NCI-H2081 (cell line): ENCODE measurements at places on chromosomes 2 and 18.
A peak's percentile ranks its signal among the peaks of the same experiment; 100 is the strongest.

DNA sequence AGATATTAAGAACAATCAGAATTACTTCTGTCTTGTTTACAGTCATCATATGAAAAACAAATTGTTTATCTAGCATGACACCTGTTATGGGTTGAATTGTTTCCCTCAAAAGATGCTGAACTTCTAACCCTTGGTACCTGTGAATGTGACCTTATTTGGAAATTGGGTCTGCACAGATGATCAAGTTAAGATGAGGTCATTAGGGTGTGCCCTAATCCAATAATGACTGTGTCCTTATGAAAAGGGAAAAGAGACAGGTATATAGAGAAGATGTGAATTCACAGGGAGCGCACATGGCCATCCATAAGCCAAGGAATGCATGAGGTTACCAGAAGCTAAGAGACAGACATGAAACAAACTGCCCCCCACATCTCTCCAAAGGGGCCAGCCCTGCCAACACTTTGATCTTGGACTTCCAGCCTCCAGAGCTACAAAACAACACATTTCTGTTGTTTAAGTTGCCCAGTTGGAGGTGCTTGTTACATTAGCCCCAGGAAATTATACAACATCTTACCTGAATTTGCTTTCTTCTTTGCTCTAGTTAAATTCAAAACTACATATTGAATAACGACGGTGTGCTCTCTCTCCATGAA lies 2.3 kb upstream of the HPCAL1 start:
- no peak for DNase-seq

DNA sequence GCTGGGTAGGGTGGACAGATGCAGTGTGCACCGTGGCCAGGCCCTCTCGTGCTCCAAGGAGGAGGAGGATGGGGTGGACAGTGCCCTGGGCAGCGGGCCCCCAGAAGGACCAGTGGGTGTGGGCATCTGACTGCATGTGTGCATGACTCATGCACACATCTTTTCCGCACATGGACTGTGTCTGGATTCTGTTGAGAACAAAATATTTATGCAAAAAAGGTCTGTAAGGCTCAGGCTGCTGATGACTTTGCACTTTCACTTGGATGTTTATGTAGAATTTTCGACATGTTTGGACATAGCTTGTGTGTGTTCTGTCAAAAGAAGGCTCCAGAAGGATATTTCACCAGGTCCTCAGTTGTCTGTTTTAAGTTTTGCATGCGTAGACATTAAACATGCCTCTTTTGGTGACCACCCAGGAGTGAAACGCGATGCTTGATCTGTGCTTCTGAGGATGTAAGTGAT lies 45.6 kb downstream of the MTCL1 start:
- no peak for DNase-seq

DNA sequence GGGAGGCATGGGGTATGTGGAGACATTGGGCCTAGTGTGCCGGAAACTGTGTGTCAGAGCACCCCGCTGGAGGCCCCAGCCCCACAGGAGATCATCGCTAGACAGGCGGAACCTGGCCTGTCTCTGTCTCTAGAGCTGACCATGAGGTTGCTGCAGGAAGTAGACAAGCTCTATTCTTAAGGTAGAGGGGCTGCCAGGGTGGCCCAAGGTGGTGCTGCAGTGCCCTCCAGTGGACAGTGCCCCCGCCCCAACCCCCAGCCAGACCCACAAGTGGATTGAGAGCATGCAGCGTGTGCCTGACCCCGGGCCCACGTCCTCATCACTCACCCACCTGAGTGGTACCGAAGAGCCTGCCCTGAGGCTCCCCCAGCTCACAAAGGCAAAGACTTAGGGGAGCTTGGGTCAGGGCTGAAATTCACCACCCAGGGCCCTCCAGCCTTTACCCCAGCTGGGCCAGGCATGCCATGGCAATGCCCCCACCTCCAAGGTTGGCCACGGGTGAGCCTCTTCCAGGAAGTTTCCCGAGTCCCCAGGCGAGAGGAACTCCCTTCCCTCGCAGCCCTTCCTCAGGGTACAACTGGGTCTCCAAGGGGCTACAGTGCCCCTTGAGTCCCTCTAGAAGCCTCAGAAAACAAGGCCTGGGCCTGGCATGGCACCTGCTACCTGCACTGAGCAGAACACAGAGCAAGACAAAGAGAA lies 155.0 kb downstream of the TTC32 start:
- DNase-seq: peak; percentile 30

DNA sequence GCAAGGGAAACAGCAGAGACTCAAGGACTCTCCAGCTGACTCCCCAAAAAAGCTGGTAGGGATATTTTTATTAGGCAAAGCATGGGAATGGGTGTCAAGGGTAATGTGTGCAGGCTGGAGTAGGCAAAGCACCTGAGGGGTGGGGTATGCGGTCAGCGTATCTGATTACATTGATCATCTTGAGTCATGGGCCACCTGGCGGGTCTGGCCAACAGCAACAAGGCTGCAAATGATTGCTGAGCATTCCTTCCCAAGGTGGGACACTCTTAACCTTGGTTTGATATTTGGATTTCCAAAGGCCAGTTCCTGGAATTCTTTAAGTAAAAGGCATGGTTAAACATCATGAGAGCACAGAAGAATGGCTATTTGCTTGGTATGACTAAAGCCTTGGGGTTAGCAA lies 32.6 kb upstream of the CCBE1 start:
- no peak for DNase-seq

- no peak for DNase-seq
These were observed 55.1 kb upstream of the SIX3 start for GRCh38 chr2:44886414-44886813.

GRCh38 chr2:3535794-3536681 lies 16.7 kb upstream of the ADI1 start:
- DNase-seq: no peak

GRCh38 chr2:15799432-15799827 lies 140.9 kb upstream of the MYCN start:
- no peak for DNase-seq

DNA sequence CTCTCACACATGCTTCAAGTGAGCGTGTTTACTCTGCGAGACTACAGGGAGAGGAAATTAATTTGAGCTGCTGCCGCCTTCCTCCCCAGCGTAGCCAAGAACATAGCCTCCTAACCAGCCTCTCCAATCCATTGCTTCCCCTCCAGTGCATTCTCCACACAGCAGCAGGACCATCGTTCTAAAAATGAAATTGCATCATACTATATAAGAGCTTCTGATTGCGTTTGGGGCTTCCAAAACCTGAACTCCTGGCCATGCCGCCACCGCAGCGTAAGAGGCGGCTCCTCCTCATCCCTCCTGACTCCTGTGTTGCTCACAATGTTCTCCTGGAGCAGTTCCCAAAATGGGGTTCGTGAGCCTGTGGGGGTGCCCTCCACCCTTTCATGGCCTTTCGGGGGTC lies 142.1 kb downstream of the MYT1L start:
- peak; percentile 61 for DNase-seq

DNA sequence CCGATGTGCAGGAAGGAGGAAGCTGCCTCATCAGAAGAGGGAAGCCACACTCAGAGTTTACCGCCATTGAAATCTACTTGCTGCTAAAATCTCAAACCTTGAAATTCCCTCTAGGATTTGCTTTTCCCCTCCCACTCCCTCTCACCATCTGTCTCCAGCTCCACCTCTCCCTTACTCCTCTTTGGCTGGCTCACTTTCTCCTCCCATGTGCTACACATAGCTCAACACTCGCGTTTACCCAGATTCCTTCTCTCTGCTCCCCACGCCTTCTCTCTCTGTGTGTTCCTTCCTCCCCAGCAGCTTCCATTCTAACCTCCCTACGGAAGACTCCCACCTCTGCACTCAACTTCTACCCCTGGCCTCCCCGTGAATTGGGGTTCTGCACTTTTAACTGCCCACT lies 143.1 kb downstream of the DNER start:
- no peak for DNase-seq

GRCh38 chr2:120017201-120017600 lies 4.3 kb downstream of the EPB41L5 start:
- DNase-seq: no peak

- DNase-seq: peak; percentile 20
These were observed 51.2 kb upstream of the ALPP start for GRCh38 chr2:232327105-232328031.

GRCh38 chr2:133200684-133201421 lies 367.4 kb downstream of the NCKAP5 start:
- no peak for DNase-seq

DNA sequence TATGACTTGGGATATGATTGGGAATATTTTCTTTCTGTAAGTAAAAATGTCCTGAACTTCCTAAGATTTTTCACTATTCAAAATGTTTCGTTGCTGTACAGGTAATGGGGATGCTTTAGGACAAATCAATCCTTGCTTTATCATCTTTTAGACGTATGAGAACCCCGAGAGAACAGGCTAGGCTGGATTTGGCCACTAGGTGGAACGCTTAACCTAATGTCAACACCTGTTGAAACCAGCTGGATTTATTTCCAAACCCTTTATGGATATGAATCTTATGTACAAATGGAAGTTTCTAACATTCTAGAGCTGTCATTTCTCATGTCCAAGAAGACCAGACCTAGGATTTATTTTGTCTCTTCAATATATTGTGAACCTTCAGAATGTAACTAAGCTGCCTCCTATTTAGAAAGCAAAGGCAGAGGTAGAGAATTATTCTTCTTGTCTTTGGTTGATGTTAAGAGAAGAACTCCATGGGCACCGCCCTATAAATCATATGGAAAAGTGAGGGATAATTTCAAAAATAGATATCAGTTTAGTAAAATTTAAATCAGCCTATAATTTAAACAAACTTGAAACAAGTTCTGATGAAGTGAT lies 96.7 kb downstream of the PMAIP1 start:
- peak; percentile 33 for DNase-seq

DNA sequence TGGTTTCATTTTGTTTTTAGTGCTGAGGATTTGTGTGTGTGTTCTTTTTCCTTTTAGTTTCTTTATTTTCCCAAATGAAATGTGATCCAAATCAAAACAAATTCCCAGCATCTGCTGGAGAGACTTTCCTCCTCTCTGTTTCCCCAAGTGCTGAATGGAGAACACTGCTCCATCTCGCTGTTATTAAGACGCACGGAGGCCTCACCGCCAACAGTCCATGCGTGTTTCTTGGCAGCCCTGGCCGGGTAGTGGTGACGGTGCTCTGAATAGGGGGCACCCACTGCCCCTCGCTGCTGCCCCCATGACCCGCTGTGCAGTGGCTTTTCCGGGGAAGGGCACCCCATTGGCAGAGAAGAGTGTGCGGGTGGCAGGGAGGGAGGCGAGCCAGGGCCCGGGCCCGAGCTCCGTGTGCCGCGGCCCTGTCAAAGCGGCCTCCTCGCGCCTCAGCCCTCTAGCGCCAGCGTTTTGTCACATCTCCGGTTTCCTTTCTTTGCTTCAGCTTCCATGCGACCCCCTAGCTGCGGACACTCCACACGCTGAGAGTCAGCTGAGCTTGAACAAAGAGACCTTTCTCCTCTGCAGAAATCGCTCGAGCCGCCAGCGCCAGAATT lies 473.7 kb upstream of the SALL3 start:
- no peak for DNase-seq

- no peak for DNase-seq
These were observed 6.9 kb downstream of the TWIST2 start for GRCh38 chr2:238854699-238855229.

- no peak for DNase-seq
These were observed 107.8 kb upstream of the REV1 start for GRCh38 chr2:99597616-99598015.

DNA sequence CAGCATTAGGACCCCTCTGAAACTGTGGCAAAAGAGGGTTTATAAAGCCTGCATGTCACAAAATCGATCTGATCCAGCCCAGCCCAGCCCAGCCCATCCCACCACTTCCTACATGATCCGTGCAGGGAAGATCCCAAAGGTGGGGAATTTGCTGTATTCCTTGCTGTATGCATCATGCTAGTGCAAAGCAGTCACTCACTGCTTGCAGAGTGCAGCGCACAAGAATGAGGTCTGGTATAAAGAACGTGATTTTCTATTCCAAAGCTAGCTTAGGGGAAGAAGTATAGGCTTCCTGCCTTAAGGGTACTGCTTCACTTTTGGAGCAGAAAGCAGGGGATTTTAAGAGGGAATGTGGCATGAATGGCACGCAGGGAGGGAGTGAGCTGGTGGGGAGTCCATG lies 18.9 kb upstream of the SERPINB11 start:
- no peak for DNase-seq

GRCh38 chr2:172084645-172085459 lies 455 bp upstream of the DLX1 start:
- DNase-seq: peak; percentile 97

DNA sequence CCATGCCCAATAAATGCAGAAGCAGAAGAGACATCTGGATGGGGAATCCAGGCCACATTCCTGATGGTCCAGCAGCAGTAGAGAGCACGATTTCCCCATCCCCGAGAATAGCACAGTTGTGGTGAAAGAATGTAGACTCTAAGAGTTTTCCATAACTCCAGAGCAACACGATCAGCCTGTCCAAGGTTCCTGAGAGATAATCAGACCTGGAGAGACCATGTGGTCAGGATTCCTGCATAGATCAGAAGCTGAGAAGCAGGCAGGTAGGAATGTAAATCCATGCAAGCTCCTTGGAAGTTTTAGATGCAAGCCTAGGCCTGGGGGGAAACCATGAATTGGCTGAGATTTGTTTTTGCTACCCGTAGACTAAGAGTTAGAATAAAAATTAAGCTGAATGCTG lies 34.2 kb upstream of the PTPRM start:
- no peak for DNase-seq

DNA sequence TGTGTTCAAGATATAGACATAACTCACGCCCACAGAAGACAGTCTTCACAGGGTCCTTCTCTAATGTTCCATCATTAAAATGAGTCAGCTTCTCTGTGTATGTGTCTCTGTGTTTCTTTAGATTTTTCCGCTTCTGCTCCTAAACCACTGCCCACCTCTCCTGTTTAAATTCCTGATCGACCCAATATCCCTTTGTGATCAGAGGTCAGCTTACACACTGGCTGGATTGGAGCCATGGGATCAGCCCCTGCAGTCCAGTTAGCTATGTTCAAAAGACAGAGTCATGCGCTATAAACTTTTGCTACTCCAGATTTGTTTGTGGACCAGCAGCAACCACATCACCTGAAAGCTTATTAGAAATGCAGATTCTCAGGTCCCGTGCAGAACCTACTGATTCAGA lies 229.2 kb downstream of the C1D start:
- DNase-seq: no peak

DNA sequence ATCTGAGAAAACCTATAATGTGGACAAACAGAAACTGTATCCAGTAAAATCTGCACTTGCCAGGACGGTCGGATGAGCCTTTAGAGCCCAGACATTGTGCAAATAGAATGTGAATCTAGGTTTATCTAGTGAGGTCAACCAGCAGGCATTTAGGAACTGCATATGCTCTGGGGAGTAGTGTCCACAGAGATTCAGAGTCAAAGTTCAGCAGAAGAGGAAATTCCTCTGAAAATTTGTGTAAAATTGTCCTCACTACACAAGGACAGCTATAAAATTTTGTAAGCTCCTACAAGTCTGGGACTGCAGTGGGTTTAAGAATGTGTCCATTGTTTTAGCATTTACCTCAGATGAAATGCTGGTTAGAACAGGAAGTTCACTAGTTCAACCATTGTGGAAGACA lies 9.8 kb upstream of the NDUFV2 start:
- no peak for DNase-seq

GRCh38 chr18:68564351-68564750 lies 150.6 kb downstream of the TMX3 start:
- DNase-seq: no peak

GRCh38 chr18:73766910-73767515 lies 380.6 kb downstream of the FBXO15 start:
- no peak for DNase-seq
